ENCODE measurements at places on chromosomes 13 and 19.

DNA sequence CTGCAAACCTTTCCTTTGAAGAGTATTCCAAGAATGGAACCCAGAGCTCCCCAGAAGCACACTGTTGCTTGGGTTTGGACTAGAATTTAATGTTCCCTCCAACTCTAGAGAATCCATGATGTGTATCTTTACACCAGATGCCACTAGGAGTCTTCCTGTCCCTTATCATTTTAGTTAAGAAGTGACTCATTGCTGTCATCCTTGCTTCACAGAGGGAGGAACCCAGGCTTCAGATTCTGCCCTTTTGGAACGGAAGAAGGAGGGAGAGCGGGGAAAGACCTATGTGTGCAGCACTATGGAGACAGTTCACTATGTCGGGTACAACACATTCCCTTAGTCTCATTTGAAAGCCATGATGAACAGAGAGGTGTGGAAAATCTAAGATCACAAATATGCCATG, 2.1 kb upstream of the ATP12A start:
- DNase-seq, result no peak

GRCh38 chr19:3659746-3660112, 33.1 kb upstream of the CACTIN start:
- no peak for DNase-seq

DNA sequence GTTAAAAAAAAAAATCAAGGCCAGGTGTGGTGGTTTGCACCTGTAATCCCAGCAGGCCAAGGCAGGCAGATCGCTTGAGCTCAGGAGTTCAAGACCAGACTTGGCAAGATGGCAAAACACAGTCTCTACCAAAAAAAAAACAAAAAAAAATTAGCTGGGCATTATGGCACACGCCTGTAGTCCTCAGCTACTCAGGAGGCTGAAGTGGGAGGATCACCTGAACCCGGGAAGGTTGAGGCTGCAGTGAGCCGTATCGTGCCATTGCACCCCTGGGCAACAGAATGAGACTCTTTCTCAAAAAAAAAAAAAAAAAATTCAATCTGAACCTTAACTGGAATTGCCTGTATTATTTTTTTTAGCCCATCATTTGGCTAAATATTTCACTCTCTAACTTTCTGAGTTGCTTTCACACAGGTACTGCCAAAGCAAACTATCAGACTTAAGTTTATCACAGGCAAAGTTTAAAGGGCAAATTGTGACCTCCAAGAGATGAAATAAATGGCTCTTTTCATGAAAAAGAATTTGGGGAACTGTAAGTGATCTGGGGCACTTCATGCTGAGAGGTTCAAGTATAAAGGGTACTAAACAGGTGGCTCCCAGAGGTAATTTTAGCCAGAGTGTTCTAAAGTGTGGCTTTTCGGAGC, 14.7 kb upstream of the SLC25A30 start:
- no peak for DNase-seq

GRCh38 chr13:49985129-49985528, 11.7 kb upstream of the TRIM13 start:
- DNase-seq, result no peak

DNA sequence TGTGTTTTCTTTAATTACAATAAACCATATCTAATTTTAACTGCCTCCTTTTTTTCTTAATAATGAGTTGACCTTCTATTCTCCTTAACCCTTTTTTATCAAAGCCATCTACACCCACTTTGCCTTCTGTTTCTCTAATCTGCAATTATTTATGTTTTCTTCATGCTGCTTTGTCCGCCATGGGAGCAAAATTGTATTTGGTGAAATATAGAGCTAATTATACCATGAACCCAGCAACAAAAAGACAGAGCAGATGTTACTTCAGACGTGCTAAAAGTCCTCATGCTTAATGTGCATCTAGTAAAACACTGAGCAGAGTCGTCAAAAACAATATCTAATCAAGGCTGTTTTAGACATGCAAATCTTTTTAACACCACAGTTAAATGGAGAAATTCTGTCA, 264.7 kb downstream of the DACH1 start:
- DNase-seq, result no peak

GRCh38 chr19:35755550-35756376, 1.1 kb downstream of the HSPB6 start:
- no peak for DNase-seq

DNA sequence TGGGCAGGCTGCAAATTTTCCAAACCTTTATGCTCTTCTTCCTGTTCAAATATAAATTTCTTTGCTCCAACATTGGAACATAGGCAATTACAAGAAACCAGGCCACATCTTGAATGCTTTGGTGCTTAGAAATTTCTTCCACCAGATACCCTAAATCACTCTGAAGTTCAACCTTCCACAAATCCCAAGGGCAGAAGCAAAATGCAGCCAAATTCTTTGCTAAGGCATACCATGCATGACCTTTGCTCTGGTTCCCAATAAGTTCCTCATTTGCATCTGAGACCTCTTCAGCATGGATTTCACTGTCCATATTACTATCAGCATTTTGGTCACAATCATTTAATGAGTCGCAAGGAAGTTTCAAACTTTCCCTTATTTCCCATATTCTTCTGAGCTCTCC, 130.9 kb downstream of the DIAPH3 start:
- DNase-seq, result no peak

GRCh38 chr19:41407271-41407670, 9.7 kb downstream of the BCKDHA start:
- DNase-seq, result no peak

DNA sequence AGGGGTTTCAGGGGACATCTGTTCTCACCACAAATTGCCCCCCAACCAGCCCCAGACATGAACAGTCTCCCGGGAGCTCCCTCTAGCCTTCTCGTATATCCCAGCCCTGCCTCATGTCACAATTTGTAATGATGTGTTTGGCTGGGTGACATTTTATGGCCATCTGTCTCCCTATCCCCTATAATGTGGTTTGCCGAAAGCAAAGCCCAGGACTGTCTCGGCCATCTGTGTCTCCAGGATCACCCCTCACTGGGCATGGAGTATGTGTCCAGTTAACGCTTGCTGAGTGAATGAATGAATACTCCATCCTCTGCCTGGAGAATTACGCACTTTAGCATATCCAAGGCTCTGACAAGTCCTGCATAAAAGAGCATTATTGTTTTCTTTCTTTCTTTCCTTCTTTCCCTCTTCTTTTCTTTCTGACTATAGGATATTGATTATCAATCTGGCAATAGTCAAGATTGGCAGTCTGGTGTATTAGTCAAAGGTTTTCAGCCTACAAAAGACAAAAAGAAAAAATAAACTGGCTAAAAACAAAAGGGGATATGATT, 15.1 kb downstream of the HPN start:
- DNase-seq, result no peak

- no peak for DNase-seq
Measured at GRCh38 chr19:40521276-40521675, 54.5 kb downstream of the SPTBN4 start.

DNA sequence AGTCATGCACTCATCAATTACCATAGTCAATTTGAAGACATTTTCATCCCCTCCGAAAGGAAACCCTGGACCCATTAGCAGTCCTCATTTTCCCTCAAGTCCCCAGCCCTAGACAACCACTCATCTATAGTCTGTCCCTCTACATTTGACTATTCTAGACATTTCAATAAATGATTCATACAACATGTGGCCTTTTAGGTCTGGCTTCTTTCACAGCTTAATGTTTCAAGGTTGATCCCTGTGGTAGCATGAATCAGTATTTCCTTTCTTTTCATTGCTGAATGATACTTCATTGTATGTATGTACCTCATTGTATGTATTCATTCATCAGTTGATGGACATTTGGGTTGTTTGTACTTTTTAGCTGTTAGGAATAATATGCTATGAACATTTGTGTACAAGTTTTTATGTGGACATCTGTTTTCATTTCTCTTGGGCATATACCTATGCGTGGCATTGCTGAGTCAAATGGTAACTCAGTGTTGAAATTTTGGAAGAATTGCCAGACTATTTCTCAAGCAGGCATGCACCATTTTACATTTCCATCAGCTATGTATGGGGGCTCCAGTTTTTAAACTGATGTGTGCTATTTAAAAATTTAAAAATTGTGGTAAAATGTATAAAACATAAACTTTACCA, 18.4 kb downstream of the SPATA13 start:
- no peak for DNase-seq

- DNase-seq, result no peak
Measured at GRCh38 chr13:99909097-99909835, 62.3 kb downstream of the ZIC5 start.

DNA sequence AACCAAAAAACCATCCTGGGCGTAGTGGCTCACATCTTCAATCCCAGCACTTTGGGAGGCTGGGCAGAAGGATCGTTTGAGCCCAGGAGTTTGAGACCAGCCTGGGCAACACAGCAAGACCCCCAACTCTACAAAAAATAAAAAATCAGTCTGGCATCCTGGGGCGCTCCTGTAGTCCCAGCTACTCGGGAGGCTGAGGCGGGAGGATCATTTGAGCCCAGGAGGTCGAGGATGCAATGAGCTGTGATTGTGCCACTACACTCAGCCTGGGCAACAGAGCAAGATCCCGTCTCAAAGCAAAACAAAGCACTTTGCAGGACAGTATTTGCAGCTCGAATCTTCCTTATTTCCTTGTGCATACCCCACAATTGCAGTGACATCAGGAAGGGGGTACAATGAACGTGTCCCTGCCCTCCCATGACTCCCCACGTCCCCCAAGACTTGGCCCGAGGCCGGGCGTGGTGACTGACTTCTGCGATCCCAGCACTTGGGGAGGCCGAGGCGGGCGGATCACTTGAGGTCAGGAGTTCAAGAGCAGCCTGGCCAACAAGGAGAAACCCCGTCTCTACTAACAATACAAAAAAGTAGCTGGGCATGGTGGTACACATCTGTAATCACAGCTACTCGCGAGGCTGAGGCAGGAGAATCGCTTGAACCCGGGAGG, 870 bp downstream of the NDUFB7 start:
- DNase-seq, result no peak

DNA sequence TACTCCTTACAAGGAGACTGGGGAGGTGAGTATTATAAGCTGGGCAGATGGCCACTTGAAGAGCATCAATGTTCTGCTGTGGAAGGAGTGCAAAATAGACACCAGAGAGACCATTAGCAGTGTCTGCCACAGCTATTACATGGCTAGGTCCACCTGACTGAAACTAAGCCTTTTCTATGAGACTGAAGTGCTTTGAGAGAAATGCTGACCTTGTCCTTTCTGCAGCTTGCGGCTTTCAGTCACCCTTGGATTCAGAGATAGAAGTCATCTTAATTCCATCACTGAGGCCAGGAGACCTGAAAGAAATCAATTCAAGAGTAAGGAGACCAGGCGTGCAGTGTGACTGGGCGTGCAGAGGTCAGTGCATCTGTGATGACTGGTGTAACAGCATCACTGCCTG, 1.3 kb upstream of the ZFP28 start:
- DNase-seq, result no peak

- DNase-seq, result no peak
Measured at GRCh38 chr19:23071147-23071511, 45.7 kb upstream of the ZNF730 start.

GRCh38 chr19:14575428-14575980, 3.6 kb upstream of the NDUFB7 start:
- DNase-seq, result no peak

DNA sequence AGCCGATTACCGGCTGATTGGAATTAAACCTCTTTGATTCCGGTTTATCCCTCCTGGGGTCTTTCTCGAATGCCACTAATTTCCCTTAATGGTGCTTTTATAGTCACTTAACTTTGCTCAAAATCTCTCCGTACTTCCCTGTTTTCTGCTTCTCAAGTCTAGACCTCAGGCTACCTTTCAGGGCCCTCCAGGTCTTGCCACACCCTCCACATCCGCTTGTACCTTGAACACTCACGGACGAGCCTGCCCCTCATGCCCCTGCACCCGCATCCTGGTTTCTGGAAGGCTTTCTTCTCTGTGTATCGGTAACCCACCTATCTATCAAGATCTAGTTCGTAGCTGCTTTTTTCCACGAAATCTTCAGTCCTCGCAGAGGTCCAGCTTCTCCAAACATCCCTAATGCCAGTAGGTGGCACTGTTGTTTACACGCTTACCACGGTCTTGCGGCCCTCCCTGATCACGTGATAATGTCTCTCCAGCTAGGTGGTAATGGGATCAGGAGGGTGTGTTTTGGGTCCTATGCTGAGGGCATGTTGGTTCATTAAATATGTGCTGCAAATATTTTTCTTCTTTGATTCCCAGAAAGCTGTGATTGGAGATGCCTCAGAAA, 13.8 kb downstream of the ATP12A start:
- no peak for DNase-seq

DNA sequence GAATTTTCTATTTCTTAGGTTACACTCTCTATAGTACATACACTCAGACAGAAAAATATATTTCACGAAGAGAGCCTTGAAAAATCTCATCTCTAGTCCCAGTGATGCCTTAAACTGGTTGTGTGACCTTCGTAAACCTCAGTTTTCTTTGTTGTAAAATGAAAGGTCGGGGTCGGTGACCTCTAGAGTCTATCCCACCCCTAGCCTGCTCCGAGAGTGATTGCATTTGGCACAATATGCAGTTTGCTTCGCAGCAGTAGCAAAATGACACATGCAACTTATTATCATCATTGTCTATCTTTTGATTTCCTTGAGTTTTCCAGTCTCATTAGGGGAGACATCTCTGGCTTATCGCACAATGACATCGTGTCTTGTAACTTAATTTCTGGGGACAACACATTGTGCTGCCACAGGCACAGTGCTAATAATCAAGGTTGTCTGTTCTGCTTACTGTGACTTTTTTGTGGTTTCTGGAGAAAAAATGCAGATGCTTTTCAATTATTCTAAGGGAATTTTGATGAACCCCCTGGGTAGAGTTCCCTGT, 115.0 kb downstream of the GGACT start:
- no peak for DNase-seq

- DNase-seq, result peak; percentile 7
Measured at GRCh38 chr19:5228932-5229777, 111.5 kb downstream of the PTPRS start.

DNA sequence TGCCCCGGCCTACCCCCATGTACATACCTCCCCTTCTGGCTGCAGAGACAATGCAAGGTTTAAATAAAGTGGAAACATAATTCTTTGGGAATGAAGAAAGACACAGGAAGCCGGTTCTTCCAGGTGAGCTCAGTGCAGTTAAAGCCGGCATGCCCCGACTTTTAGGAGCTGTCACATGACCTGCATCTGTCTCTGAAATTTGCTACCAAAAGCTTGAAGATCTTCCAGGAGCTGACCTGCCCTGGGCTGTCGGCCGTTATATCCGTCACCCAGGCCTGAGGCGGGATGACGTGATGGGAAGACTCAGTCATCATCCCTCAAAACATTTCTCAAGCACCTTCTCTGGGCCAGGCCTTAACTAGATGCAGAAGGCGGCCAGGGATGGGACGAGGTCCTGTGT, 10.3 kb downstream of the RAB8A start:
- DNase-seq, result no peak

GRCh38 chr13:99226513-99226912, 25.9 kb downstream of the UBAC2 start:
- DNase-seq, result no peak

DNA sequence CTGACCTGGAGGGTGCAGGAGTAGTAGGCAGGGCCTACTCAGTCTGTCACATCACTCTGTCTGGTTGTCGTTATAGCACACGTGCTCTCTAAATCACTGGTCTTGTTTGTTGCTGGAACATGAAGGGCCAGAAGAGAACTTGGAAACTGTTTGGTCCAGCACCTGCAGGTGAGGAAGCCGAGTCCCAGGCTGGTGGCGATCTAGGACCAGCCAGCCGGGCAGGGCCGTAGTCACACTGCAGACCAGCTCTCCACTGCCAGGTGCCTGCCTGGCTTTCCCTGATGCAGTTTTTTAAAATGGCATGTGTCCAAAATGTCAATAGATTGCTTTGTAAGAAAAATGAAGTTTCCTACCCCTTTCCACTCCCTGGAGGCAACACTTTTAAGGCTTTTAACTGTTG, 53.7 kb downstream of the GGACT start:
- no peak for DNase-seq

- no peak for DNase-seq
Measured at GRCh38 chr19:29690842-29691241, 24.2 kb downstream of the C19orf12 start.
